Daoy (cell line): ENCODE measurements at places on chromosomes 12 and 14. TPM values are rescaled to one million over a fixed set of nuclear protein-coding genes. Genes with fewer than 3 reads are reported as not detected.

The CLEC4D gene
- not detected in 2 replicates for total RNA-seq

The ZNF605 gene
- 2.5 TPM in 2 replicates for total RNA-seq

The IL22 gene
- total RNA-seq, result not detected in 2 replicates

The CD69 gene
- 0.12 and 0.57 TPM in 2 replicates for total RNA-seq

The PNP gene
- total RNA-seq, result 184 TPM in 2 replicates

The ZFHX2 gene
- 0.23 and 0.42 TPM in 2 replicates for total RNA-seq

The GLT8D2 gene
- 4.0 and 6.6 TPM in 2 replicates for total RNA-seq

The STAT2 gene
- 41.4 and 47.1 TPM in 2 replicates for total RNA-seq

The SLC25A21 gene
- 37.0 and 105 TPM in 2 replicates for total RNA-seq

DNA sequence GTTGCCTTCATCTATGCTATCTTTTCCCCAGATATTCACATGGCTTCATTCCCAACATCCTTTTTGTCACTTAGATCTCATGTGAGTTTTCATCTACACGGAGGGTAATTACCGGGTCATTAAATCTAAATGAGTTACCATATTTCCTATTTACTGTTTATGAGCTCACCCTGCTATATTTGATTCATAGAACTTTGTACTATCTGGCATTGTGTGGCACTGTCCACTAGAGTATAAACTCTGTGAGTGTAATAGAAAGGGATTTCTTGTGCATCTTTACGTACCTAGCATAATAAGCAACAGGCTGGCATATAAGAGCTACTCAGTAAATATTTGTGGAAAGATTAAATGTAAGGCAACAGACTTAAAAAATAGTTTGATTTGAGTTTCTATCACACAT lies 86.1 kb upstream of the LMO3 start:
- no peak for DNase-seq

DNA sequence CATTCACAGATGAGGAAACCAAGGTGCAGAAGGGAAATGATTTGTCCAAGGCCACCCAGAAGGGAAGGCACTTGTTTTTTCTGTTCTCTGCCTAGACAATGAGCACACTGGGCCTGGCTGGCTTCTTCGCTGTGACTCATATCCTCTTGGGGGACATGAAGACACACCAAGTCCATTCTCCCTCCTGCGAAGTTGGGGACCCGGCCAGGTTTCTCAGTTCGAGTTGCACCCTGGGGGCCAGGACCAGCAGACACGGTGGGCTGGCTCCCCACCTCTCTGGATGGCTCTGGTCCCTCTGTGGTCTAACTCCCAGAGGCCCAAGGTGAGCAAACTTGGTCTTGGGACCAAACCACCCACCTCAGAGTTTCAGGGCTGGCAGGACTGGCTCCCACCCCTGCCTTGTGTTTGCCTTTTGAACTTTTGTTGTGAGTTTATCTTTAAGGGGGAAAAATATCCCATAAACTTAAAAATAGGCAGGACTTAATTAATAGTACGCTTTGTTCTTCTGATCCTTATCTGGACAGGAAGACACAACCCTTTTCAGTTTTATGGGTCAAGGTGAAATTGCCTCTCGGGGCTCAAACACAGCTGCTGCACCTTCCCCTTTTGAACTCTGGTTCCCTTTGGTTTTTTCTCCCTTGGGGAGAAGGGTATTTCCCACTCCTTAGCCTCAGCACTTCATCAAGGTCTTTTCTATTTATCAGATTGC lies 9.0 kb upstream of the MLEC start:
- DNase-seq, result peak; percentile 87

- DNase-seq, result peak; percentile 14
These were observed 514.1 kb downstream of the MED13L start for GRCh38 chr12:115763376-115763775.

GRCh38 chr14:51176839-51177238 lies 63.2 kb upstream of the TMX1 start:
- no peak for DNase-seq

DNA sequence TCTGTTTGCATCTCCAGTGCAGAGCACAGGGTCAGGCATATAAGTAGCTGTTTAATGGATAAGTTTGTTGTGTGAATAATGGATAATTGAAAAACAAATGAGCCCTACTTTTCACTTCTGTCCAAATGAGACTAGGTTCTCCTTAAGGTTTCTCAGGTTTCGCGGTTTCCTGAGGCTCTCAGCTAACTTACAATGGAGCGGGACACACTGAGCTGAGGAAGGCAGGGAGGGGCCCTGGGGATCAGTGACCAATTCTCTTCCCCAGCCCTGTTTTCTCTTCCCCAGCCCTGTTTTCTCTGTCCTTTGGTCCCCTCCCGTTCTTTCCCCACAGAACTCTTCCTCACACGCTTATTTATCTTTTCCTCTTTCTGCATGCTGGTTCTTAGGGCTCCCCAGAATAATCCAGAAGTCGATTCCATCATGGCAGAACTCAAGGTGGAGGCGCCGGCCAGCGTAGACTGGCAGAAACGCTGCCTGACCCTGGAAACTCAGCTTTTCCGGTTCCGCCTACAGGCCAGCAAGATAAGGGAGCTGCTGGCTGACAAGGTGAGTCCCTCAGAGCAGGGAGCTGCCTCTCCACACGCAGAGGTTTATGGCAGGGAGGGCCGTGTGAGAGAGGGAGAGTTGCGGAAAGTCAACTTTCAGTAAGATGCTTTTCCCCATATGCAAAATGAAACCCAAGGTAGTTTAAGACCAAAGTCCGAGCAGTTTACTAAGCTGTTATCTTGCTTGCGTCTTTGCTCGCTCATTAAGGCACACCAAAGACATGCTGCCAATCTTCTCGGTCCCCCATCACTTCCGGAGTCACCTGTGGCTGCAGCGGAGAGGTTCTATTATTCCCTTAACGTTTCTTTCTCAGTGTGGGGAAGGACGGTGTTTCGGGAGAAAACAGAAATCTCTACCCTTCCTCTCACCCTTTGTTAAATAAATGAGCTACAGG lies 8.6 kb downstream of the PLEKHH1 start:
- no peak for DNase-seq

DNA sequence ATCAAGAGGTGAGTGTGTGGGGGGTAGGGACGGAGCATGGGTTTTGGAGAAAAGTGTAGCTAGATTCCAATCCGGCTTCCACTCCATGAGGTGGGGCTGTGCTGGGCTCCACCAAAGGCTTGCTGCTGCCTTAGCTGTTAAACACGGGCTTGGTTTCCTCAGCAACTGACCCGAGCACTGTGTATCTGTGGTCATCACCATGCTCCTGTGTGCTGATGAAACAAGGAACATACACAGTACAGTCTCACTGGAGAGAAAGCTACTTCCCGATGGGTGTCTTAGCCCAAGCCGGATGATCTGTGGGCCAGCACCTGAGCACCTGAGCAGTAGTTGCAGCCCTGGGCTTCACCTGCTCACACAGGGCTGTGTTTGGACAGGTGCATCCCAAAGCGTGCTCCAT lies 52.9 kb upstream of the VRK1 start:
- no peak for DNase-seq

- DNase-seq, result no peak
These were observed 131.4 kb upstream of the CNTN1 start for GRCh38 chr12:40560848-40561247.

GRCh38 chr14:75331471-75331870 lies 52.8 kb downstream of the FOS start:
- DNase-seq, result no peak

GRCh38 chr12:95796982-95797289 lies 6.4 kb upstream of the NTN4 start:
- DNase-seq, result no peak

DNA sequence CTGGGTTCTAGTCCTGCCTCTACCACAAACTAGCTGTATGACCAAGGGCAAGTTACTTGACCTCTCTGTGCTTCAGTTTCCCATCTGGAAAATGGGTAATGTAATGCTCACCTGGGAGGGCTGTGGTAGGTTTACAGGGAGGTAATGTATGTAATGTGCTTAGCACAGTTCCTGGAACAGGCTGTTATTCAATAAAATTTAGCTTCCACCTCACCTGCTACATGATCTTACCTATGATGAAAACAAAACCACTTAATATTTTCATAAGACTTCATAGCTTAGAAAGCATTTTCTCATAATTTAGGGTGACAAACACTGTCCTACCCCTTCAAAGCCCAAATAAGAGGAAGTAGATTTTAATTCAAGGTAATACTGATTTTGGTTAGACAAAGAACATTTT lies 530.6 kb downstream of the FUT8 start:
- no peak for DNase-seq

GRCh38 chr14:78202976-78203375 lies 32.8 kb downstream of the NRXN3 start:
- no peak for DNase-seq
